ENCODE measurements at places on chromosomes 6 and 20.

DNA sequence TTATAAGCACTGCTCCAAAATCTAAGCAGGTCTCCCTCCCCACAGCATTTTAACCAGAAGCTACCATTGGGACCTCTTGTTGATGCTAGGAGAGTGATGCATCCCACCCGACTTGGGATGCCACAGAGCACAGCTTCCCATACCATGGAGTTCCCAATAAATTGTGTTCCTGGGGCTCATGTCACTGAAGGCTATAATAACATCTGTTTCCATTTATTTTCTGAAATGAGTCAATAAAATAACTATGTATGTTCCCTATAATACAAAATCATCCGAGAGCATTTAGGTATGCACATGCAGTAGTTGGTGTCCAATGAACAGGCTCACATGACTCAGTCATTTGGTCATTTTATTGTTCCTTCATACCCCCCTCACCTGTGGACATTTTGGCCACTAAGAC lies 204.2 kb downstream of the TBC1D7 start:
- no peak for DNase-seq

- DNase-seq, result no peak
Observed at GRCh38 chr20:63106108-63106764, 99.5 kb upstream of the BHLHE23 start.

GRCh38 chr20:60036746-60037499 lies 78.7 kb downstream of the CDH26 start:
- DNase-seq, result no peak

DNA sequence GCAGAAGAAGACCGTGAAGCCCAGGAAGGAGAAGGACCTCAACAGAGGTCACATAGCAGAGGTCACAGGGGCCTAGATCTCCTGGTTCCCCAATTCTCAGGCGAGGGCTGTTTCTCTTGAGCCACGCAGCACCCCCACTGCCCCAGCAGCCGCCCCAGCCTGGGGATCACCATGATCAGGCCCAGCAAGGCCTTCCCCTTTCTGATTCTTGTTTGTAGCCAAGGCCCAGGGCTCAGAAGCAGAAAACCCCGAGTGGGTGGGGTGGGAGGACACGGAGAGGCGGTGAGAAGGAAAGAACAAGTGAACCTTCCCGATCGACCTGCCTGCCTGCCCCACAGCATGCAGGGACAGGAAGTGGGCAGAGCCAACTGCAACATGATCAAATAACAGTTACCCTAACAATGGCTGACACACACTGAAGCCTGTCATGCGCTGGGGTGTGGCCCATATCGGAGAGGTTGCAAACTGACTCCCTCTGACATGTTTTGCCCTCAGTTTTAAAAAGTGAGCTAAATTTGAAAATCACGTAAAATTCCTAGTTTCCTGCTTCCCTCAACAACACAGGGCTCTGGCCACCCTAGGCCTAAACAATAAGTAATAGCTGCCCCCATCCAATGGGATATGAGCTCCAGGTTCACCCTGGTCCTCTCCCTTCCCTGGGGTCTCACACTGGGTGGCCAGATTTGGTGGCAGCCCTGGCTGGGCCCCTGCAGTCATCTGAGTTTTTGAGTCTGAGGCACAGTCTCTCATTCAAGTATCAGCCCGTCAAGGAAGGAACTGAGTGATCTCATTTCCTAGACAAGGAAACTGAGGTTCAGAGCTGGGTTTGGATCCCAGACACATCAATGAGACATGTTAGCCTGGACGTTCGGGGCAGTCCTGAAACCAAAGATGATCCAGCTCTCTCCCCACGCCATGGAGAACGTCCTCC lies 6.5 kb downstream of the PEDS1 start:
- peak; percentile 86 for DNase-seq

DNA sequence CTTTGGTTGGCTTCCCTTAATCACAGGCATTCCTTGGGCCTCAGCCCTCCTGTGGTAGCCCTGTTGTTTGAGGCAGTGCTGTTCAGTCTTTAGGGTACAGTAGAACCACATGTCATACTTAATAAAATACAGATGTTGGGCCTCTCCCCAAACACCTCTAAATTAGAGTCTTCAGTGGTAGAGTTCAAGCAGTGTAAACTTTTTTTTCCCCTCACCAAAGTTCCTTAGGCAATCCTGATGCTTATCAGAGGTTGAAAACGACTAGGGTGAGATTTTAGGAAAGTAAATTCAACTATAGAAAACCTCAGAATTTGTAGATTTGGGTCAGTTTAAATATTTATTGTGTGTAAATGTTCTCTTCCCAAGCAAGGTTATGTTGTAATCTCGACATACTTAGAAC lies 44.6 kb downstream of the BLTP3A start:
- DNase-seq, result no peak

DNA sequence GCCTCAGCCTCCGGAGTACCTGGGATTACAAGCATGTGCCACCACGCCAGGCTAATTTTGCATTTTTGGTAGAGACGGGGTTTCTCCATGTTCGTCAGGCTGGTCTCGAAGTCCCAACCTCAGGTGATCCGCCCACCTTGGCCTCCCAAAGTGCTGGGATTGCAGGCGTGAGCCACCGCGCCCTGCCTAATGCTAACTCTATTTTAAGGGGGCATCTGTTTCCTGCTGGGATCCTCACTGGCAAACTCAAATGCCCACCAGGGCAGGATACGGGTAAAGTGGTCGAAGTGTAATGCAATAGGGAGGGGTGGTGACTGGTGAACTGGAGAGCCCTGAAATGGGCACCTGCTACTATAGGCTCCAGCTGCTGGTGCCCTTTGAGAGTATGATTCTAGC lies 131.9 kb upstream of the ZNF217 start:
- no peak for DNase-seq

DNA sequence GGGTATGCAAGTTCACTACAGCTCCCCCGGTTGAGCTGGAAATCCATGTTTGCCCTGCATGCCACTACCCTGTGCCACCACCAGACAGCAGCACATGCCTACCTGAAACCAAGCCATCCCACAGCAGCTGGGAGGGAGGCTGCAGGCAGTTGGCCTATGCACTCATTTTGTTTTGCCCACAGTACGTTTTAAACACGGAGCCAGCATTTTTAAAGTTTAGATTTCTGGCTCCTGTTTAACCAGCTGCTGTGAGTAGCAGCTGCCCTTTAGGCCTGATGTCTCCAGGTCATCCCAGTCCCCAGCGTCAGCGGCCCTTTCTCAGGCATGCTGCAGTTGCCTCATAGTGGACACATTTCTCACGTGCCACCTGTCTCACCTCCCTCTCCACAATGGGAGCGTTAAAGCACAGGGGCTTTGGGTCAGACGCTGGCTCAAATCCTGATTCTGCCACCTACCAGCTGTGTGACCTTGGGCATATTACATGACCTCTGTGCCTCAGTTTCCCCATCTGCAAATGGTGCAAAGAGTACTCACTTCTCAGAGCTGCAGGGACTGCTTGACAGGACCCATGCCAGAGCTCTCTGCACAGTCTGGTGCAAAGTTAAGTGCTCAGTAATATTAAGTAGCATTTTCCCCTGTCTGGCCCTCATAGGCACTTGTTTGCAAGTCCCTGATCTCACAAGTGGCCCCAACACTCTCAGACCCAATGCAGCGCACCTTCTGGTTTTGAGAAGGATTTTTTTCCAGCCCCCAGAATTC lies 8.2 kb upstream of the UBE2V1 start:
- peak; percentile 90 for DNase-seq

DNA sequence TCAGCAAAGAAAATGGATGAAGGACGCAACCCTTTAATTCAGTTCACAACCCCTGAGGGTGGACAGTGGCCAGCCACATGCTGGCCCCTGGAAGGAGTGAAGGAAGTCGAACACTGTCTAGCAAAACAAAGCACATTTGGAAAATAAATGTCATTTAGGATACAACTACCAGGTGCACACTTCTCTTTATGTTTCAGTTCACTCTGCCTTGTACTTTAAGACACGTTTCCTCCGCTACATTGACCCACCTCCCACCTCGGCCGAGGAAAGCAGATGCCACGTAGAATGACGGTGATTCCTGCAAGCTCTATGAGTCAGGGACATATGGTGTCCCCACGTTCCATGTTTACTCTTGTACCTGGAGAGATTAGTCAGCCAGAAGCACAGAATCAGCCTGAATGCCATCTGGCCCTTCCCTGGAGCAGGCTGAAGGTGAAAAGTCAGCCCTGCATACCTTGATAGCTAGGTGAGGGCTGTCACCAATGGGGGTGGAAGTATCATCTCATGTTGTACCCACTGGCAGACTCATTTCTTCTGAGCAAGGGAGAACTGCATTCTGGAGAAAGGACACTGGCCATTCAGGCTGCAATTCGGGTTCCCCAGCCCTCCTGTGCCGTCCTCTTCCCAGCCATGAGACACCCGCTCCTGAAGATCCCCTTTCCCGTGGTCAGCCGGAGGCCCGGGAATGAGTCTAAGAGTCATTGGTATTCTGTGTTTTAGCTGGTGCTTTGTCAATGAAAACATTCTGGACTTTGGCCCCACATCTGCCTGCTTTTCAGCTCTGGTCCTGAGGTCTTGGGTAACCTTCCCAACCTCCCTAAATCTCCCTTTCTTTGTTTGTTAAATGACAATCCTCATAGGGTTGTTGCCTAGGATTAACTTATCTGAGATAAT lies 60.6 kb downstream of the FOXA2 start:
- no peak for DNase-seq

DNA sequence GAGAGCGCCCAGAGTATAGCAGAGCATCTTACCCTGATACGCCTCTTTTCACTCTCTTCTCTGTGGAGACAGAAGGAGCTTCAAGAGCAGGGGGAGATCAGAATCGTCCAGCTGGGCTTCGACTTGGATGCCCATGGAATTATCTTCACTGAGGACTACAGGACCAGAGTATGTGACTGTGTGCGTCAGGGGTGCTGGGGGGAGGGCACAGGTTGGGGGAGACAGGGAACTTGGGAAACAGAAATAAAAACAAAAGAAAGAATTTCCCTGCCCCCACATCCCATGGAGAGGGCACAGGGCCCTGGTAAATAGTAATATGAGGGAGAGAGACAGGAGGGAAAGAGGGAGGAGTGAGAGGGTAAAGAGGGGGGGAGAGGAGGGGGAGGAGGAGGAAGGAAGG lies 3.0 kb upstream of the C4A start:
- no peak for DNase-seq

DNA sequence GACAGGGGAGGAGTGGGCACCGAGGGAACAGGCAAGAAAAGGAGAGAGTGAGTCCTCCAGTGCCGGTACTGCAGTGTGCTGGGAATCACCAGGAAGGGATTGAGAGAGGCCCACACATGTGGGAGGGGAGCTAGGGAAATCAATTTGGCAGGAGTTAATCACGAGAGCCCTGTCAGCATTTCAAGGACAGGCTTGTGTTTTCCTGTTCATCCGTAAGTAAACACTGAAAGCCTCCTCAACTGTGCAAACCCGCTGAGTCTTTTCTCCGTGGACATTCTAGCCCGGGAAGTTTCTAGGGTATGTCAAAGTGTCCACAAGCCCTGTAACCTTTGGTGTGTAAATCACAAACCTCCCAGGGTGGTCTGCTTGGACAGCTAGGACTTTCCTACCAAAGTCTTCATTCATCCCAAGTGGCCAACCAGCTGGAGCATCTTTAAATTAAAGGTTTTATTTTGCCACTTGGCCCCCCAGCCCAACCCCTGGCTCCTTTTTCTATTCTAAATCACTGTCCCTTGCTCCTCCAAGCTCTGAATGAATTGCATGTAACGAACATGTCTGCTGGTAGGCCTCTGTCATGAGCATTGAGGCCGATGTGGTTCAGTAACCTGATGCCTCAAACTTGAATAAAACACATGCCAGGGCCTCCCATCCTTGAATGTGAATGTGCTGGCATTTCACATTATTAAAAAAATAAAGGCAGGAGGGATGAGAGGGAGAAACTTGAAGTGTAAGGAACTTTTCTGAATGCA lies 149.1 kb downstream of the ZNF217 start:
- no peak for DNase-seq

GRCh38 chr6:54665278-54665677 lies 181.3 kb upstream of the FAM83B start:
- no peak for DNase-seq

DNA sequence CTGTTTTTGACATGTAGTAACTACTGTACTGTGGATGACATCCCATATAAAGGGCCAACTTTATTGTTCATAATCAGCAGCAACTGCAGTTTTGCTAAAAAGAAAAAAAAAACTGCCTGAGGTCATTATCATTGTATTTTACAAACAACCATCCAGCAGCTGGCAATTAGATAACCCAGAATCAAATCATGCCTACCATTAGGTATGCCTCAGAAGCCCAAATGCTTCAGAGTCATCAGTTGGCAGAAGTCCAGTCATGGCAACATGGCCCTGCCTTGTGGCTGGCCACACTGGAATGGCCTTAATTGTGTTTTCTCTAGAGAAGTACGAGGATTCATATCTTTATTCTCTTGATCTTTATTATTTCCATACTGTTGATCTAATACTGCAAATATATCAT lies 462.4 kb upstream of the NRSN1 start:
- DNase-seq, result no peak

- no peak for DNase-seq
Observed at GRCh38 chr6:160435935-160436334, 87.8 kb downstream of the SLC22A3 start.

DNA sequence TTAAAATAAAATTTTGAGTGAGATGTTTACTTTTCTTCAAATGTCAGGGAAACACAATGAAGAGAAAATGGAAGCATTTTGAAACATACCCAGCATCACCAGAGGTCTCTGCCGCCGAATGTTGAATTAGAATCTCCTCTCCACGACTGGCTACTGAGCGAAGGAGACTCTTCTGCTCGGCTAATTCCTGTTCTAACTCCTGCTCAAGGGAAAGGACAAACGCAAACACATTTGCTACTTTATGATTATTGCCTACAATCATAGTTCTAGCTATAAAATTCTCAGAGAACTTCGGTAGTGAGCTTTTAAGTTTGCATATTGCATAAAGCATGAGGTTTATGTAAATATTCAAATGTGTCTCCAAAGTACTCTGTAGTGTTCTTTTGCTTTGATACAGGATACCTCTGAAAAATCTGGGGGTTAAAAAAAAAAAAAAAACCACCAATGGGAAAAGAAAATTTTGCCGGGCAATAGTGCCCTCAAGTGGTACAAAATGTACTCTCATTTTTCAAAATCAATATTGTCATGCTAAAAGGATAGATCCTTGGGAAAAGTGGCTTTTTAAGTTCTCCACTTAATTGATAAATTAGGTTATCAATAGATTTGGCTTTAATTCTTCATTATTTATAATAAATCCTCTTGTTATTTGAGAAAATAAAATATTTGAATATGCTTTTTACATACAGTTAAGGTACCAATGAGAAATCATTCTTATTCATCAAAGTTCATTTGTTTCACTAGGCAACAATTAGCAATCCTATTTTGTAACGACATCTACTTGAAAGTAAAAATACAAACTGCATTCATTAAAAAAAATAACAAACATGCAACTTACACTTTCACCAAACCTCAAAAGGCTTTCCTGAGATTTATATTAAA lies 369.0 kb downstream of the SYNE1 start:
- peak; percentile 23 for DNase-seq

GRCh38 chr6:11142296-11143027 lies 30.9 kb upstream of the ERVFRD-1 start:
- no peak for DNase-seq

- no peak for DNase-seq
Observed at GRCh38 chr6:166473886-166474571, 91.3 kb upstream of the MPC1 start.

DNA sequence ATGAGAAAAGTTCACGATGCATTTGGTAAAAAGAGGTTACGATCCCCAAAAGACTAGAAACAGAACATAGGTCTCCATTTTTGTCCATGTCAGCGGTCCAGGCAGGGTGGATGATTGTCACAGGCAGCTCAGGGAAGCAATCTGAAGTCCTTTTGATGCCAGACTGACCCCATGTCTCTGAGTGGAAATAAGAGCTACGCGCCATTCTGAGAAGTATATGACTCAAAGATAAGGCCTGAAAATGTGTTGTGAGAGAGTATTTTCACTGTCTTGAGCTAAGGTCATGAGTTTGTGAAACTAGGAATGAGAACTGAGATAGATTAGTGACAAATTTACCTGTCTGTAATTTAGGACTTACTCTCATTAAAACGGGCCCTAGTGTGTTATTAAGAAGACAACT lies 69.5 kb downstream of the LYRM4 start:
- DNase-seq, result no peak

Data from common myeloid progenitor, CD34-positive (primary cell).